Jurkat, Clone E6-1 (cell line): ENCODE measurements at places on chromosomes 4 and X.

- no peak for DNase-seq
Observed at GRCh38 chrX:53163436-53163835, 61.6 kb downstream of the KDM5C start.

- no peak for DNase-seq
Observed at GRCh38 chr4:17324386-17324830, 187.5 kb downstream of the QDPR start.

GRCh38 chr4:23483320-23483960, 406.4 kb downstream of the PPARGC1A start:
- DNase-seq: no peak

GRCh38 chr4:94724016-94724790, 33.6 kb upstream of the BMPR1B start:
- DNase-seq: no peak

DNA sequence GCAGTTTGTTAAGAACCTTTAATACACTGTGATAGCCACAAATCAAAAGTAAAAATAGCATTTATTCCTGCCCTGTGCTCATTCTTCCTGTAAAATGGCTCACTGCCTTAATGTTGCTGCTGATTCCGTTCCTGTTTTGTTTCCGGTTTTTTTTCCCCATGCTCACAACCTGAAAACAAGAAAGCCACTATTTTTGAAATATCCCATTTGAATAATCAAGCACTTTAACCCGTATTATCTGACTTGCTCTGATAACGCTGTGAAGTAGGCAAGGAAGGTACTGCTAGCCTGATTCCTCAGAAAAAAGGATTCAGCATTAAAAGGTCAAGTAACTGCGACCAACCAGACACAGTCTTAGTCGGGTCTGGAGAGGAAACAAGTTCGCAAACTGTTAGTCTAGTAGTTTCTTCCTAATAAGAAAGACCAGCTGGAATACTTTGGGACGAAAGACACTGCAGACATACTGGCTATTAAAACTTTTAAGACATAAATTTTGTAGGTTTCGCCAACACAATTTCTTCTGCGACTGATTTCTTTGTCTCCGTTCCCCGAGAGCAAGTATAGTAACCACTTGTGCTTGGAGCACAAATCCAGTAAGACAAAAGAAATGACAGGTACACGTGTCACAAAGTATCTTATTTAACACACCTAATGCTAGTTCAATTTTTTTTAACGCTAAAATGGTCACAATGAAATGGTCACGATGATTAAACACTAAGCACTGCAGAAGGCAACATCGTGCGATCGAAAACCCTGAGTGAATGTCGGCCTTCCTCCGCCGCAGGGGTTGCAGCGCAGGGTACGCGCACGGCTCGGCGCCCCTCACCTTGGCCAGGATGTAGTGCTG, 802 bp downstream of the COX18 start:
- peak; percentile 60 for DNase-seq

DNA sequence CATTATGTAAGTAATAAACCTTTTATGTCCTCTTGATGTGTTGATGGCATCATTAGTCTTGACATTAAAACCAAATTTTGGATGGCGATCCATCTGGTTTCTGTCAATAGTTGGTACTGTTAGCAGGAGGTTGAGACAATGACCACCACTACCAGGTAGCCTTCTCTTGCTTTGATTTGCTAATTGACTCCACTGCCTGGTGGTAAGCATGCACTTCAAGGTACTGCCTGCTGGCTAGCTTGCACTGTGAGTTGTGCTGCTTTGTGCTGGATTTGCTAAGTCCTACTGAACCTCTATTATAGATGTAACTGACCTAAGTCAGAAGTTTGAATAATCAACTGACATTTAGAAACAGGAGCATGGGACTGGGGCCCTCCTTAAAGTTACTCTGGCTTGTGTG, 46.3 kb downstream of the ATP1B4 start:
- no peak for DNase-seq

DNA sequence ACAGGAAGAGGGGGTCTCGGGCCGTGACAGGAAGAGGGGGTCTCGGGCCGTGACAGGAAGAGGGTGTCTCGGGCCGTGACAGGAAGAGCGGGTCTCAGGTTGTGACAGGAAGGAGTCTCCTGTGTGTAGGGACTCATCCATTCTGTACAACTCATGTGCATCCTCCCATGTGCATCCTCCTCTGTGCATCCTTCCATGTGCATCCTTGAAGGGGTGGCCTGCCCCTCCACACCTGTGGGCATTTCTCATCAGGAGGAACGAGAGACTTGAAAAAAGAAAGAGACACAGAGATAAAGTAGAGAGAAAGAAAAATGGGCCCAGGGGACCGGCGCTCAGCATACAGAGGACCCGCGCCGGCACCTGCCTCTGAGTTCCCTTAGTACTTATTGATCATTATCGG, 30.2 kb upstream of the PLCXD1 start:
- no peak for DNase-seq

GRCh38 chrX:134013092-134013497, 27.7 kb upstream of the GPC3 start:
- no peak for DNase-seq

GRCh38 chrX:10106806-10107205, 50.0 kb upstream of the CLCN4 start:
- peak; percentile 75 for DNase-seq

DNA sequence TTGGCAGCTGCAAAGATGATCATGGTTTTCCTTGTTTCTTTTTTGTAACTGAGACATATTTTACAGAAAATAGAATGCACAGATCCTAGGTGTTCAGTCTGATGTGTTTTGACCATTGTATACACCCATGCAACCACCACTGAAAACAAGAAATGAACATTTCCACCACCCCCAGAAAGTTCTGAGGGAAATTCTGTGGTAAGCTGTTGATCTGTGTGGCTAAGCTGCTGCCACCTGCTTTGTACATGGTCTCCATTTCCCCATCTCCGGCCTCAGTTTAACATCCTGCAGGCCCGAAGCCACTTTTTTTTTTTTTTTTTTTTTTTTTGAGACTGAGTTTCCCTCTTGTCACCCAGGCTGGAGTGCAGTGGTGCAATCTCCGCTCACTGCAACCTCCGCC, 65.3 kb downstream of the NYX start:
- DNase-seq: peak; percentile 42
